Hippocampal formation (tissue), 2 donors: ENCODE measurements at places on chromosomes 6 and 20.

DNA sequence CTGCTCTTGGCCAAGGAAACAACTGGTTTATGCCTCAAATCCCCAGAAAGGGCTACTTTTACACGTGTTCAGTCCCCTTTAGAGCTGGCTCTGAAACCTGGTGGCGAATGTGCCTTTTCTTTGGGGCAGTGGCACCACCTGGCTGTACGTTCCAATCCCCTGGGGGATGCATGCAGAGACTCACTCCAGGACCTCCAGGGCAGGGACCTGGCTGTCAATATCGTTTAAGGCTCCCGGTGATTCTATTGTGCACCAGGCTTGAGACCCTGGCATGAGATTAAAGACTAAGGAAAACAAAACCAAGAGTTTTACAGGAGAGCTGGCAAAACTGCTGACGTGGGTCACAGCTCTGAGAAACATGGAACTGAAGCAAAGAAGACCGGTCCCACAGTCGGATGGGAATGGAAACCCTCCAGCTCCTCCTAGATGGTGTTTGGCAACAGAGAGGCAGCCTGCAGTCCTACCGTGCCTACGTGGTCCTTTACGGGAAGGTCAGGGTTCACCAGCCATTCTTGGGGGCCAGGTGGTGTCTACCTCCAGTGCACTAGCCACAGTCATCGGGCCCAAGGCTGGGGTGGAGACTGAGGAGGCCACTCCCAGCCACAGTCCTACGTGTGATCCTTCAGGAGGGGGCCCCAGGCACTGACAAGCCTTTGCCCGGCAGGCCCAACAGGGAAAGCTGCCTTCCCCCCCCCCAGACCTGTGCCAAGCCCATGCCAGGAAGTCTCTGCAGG is 203.3 kb upstream of the CST7 start:
- DNase-seq: no peak

GRCh38 chr6:105620878-105621277 is 218.0 kb upstream of the PREP start:
- no peak for DNase-seq

- DNase-seq: no peak
These were observed 23.9 kb upstream of the SMIM13 start for GRCh38 chr6:11069760-11070159.

- no peak for DNase-seq
These were observed 672.9 kb upstream of the MARCKS start for GRCh38 chr6:113184291-113184690.

DNA sequence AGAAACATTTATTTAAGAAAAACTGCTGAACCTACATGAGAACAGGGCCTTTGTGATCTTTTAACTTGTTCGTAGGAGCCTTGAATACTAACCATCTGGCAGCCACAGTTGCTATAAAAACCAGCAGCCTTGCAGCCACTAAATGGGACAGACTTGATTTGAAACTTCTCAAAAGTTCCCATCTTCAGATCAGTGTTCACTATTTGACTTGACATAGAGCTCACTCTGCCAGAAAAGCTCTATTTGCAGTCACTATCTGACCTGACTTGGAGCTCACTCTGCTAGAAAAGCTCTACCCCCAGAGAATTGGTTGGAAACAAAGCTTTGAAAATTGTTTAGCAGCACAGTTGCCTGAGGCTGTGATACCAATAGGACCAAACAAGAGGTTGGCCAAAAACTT is 119.3 kb upstream of the F13A1 start:
- DNase-seq: no peak

DNA sequence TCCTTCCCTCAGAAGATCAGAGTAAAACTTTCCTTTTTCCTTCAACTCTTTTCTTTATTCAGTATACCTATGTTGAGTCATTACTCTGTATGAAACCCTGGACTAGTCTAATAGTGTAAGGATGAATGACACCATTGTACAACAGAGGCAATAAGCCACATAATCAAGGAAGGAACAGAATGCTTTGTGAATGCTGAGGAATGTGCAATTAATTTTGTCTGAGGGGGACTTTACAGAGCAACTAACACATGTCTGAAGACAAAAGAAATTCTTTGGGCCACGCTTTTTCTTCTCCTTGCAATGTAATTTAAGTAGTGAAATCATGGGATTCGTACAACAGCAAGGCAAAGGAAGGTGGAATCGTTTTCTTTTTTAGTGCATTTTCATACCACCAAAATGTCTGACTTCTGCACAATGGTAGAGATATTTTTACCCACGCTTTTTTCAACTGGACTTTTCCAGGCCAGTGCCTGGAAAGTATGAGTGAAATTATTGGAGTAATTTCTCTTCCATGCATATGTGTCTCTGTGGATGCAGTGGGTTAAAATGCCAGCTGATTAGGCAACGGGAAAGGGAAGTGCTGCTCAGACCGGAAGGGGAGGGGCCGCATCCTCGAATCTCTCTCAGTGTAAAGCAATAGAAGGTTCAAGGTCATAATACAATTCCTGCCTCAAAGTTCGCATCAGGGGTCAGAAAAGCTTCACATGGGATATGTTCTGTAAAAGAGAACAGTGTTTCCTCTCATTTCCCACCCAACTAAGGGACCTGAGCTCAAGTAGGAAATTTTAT is 89.9 kb upstream of the MTHFD1L start:
- no peak for DNase-seq

DNA sequence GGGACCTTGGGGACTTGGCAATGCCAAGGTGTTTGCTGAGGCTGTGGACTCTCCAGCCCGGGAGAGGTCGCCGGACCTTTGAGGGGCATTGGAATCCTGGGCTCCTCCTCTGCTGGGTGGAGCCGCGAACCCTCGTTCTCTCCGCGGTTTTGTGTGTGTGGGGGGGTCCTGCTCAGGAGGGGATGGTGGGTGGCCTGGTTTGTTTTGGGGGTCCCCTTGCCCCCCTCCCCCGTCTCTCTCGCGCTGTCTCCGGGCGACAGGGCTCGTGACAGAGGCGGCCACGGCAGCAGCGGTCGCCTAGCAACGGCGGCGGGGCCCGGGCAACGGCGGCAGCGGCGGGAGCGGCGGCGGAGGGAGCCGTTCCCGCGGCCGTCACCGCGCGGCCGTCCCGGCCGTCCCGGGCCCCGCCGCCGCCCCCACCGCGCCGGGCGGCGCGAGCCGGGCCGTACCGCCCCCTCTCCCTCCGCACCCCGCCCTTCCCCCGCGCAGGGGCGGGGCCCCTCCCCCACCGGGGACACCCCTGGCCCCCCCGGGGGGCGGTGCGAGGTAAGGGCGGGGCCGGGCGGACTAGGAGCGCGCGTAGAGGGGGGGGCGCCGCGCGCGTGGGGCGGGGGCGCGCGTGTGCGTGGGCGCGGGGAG is 7.8 kb downstream of the SYNGAP1 start:
- DNase-seq: peak; percentile 33
